ENCODE measurements at places on chromosomes 11 and 22.

DNA sequence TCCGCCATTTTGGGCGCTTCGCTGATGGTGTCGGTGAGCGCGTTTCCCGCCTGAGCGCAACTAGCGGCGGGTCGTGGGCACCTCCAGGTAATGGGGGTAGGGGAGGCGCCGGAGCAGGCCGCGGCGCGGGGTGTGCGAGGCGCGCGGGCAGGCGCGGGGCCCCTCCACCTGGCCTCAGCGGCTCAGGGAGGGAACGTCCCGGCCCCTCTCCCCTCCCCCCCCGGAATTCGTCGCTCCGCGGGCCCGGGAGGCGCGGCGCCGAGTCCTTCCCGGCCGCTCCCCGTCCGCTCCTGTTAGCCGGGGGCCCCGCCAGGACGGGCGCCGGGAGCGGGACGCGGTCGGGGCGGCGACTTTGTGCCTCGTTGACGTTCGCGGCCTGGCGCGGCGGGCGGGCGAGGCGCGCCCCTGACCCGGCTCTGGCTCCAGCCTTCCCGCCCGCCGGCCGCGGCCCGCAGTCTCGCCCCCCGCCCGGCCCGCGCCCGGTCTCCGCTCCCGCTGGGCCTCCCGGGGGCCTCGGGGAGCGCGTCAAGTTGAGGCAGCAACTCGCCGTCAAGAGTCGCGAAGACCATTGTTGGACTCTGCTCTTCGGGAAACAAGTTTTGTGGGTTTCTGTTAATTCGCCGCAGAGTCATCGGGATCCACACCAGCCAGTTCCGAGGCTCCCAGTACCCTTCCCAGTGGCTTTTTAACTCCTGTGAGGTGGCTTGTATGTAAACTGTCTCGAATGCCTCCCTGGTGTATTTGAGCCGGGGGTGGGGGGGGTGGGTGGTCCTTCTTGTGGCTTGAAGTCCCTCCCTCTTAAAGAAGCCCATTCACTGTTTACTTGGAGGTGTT lies at the start of gene PPP6R3:
Gene PPP6R3 (plus strand): TSS at position 12 of the 834 bp plus-strand sequence. CDS start 76,913 bp downstream, outside the sequence.
- peak; percentile 41 for DNase-seq

GRCh38 chr11:125365196-125365931 lies 130.7 kb downstream of the FEZ1 start:
- DNase-seq, result no peak

- DNase-seq, result no peak
Observed at GRCh38 chr22:36424901-36425579, 37.3 kb upstream of the MYH9 start.

GRCh38 chr22:21736084-21736642 lies 569 bp upstream of the YPEL1 start:
- DNase-seq, result no peak

DNA sequence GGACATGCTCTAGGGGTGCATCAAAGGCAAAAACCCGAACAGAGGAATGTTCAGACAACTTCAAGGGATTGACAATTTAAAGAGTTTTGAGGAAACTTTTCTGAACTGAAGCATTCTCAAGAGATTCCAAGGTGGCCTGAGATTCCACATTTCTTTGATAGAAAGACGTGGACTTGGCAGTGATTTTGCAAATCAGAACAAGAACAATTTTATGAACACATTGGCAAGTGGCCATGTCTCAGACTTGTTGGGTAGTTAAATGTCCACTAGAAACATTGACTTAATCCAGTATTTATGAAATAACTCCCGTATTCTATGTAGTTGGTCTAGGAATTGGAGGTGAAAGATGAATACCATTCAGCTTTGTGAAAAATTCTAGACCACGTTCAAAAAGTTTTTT lies 13.8 kb downstream of the NCAM1 start:
- DNase-seq, result no peak

GRCh38 chr11:42972741-42973140 lies 339.1 kb upstream of the API5 start:
- DNase-seq, result no peak

GRCh38 chr11:778976-779954 lies 2.0 kb upstream of the GATD1 start:
- DNase-seq, result no peak

- peak; percentile 42 for DNase-seq
Observed at GRCh38 chr11:125874556-125875124, 12.8 kb upstream of the HYLS1 start.

DNA sequence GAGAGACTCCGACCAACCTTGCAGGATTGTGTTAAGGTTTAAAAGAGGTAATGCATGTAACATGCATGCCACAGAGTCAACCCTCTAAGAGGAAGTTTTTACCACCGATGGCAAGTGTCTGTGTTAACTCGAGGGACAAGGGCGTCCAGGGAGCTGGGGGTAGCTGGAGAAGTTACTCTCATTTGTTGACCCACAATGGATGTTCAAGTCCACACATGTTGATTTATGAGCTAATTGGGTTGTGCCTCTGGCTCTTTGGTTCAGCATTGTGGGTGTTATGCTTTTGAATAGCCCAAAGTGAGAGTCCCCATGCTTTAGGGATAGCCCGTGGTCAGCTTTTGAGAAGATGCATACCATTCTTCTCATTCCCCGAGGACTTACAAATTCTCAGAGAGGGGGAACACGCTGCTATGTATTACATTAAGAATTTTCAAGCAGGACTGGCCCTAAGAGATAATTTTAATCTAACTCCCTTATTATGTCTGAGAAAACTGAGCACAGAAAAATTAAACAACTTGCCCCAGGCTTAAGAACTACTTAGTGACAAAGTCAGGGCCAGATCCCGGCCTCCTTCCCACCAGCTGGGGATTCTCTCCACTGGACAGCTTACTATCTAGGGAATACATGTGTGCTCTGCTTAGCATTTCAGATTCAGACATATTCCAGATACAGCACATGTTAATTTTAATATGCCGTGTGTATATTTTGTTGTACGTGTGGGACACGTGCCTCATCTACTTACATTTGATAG lies 5.2 kb upstream of the PLET1 start:
- no peak for DNase-seq

DNA sequence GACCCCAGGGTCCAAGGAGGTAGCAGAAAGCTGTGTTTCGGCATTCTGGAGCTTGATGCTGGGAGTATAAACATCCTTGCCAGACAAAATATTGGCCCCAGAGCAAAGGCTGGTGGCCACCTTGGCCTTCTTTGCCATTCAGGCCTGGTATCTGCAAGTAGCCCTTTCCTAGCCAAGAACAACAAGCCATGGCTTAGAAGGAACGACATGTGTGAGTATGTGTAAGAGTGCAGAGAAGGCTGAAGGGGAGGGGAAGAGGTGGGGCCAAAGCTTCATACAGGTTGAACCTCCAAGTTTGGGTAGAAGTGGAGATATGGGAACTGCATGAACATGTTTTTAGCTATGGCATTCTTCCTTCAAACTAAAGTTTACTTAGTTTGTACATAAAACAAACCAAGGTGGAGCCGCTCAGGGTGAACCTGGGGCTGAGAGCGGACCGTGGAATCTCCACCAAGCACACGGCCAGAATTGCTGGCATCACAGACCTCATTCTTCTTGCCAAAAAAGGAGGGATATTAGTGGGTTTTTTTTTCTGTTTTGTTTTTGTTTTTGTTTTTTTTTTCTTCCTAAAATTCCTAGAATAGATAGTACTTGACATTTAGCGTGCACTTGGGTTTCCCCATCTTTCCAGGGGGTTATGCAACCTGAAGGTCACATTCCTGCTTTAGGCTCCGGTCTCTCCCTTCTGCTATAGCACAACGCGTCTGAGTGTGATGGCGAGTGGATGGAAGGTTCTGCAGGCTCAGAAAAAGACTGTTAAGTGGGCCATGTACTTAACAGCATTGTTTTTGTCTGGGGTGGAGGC lies 70.9 kb downstream of the ADAMTS15 start:
- DNase-seq, result no peak

GRCh38 chr11:77068457-77069335 lies 1.9 kb downstream of the CAPN5 start:
- DNase-seq, result no peak

DNA sequence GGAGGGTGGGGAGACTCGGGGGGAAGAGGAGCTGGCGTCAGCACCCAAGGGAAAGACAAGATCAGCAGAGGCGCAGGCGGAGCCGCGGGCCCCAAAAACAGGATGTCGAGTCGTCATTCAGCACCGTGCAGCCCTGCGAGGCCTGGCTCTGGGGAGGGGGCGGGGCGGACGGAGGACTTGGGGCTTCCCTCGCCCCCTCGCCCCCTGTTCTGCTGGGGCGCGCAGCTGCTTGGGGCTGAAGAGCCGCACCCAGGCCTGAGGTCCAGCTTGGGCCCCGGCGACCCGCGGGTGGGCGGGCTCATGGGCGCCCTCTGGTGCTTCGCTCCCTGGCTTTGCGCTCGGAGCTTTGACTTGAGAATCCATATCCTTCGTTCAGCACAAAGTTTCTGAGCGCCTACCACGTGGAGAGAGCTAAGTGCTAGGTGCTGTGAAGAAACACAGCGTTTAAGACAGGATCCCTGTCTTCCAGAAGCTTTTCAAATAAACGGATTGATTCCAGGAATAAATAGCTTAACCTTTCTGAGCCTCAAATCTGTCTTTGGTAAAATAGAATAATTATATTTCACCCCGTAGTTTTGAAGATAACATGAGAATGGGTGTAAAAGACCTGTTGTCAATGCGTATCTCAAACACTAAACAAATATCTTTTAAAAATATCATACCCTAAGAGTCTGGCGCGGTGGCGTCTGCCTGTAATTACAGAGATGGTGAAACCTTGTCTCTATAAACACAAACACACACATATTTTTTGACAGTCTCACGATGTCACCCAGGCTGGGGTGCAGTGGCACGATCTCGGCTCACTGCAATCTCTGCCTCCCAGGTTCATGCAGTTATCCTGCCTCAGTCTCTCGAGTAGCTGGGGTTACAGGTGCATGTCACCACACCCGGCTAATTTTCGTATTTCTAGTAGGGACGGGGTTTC lies 929 bp upstream of the RHOG start:
- DNase-seq, result no peak

DNA sequence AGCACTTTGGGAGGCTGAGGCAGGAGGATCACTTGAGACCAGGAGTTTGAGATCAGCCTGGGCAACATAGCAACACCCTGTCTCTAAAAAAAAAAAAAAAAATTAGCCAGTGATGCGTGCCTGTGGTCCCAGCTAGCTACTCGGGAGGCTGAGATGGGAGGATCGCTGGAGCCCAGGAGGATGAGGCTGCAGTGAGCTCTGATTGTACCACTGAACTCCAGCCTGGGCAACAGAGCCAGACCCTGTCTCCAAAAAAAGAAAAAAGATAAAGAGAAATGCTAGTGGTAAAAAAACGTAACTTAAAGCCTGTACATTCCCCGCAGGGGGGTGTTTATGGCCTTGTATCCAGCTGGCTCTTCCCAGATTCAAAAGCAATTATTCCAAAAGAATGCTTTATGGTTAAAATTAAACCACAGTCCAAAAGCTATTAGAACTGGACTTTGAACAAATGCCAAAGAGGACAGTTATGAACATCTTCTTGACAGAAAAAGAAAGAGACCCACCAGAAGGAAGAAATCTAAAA lies 16.4 kb upstream of the SNX32 start:
- DNase-seq, result no peak

- no peak for DNase-seq
Observed at GRCh38 chr11:134944986-134945385, 532.9 kb upstream of the B3GAT1 start.

DNA sequence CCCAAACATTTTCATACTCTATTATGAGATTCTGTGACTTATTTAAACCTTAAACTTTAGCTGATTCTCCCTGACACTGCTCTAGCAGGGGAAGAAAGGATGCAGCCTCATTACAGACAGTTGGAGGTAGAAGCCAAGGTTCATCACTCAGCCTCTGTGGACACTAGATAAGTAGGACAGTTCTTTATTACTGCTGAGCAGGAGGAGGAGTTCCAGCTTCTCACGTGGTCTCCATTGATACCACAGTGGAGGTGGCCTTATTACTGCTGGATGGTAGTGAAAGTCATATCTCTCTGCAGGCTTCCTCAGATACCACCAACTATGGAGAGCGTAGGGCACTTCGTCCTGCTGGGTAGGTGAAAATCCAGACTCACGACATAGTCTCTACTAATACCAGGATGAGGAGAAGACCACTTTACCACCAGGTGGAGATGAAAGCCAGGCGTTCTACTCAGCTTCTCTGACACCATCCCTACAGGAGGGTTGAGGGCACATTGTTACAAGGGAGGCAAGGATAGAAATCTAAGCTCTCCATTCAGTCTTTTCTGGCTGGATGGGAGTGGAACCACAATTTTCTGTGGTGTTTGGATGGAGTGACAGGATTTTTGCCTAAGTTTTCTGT lies 13.1 kb upstream of the ANGPTL5 start:
- DNase-seq, result no peak

DNA sequence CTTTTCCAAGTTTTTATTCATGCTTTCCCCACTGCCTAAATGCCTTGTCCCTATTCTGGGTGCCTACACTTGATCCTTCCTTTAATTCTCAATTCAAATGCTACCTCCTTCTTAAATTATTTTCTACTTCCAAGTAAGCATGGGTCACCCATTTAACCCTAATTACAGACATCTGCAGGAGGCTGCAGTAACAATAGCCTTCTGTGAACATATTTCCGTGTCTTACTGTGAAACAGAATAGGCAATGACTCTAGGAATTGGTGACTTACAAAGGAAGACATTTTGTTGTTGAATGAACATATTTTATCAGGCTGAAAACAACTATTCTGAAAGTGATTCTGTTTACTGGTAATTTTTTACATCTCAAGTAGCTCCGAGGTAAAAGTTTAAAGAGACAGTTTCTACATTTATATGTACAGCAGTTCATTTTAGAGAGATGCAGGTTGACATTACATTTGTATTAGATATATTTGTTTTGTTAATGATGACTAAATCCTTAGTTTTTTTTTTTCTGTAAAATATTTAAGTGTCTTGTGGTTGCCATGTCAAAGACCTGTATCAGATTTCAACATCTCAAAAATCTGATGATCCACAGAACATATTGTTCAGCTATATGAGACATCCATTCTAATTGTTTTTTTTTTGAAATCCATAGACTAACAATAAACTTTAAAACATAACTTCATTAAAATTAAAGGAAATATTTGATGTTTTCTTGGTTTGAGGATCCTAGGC lies 316.8 kb downstream of the CASP12 start:
- DNase-seq, result no peak

DNA sequence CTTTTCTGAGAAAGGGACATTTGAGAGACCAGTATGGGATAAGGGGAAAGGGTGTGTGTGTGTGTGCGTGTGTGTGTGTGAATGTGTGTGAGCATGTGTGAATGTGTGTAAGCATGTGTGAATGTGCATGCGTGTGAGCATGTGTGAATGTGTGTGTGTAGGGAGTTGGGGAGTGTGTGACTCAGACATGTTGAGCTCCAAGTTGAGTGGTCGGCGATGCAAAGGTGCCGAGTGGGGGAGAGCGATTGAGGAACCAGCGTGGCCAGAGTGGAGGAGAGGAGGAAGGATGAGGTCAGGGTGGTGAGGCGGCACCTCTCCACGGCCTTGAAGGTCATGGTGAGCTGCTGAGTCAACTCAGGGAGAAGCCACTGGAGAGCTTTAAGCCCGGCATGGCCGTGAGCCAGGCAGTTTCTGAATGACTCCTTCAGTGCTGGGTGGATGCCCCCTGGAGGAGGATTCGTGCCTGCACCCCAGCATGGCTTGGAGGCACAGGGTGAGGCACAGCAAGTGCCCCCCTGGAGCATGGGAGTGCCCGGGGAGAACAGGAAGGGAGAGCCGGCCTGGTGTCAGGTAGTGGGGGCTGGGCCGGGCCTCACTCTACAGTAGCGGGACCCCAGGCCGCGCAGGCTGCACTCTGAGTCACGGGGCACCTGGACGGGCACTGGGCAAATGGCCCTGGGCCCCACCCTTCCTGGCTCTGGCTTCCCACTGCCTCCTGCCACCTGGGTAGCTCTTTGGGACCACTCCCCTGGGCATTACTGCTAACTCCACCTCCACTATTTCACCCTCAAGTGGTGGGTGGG lies 8.2 kb upstream of the CCDC88B start:
- no peak for DNase-seq

All from left renal pelvis (tissue), 4 donors.